ENCODE measurements at places on chromosomes 7 and 10.

DNA sequence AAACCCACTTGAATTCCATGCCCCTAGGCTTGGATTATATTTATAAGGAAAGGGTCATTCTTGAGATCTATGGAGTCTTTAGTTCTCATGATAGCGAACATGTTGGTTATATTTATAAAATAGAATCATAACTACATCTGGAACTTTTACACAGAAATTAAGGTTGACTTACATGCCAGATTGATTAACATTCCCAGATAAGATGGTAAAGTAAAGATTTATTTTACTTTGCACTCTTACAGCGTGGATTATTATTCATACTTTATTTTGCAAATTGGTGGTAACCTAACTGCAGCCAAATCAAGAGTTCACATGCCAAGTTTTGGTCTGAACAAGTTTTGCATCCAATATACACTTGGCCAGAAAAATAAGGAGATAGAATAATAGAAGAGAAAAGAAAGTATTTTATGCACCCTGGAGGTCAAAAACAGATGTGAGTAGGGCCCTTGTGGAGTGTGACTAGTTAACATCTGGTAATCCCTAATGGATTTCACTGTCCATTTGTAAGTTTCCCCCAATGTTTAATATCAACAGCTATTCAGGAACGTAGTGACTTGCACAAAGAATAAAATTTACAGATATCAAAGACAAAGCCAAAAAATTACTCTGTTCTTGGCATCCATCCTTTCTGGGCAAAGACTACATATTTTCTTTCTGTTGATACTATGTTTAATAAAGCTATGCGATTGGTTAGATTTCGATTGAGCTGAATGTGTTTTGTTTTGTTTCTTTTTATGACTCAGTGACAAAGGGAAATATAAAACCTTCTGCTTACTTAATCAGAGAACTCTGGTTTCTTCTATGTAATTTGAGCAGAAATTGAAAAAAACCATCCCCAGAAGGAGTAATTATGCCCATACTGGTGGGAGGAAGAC lies 10.1 kb upstream of the TMEM26 start:
- no peak for DNase-seq

- no peak for DNase-seq
These were observed 60.2 kb downstream of the PRKAG2 start for GRCh38 chr7:151816562-151817314.

GRCh38 chr10:119005362-119006043 lies 24.0 kb upstream of the NANOS1 start:
- DNase-seq: no peak

GRCh38 chr7:5218564-5219360 lies 28.7 kb downstream of the WIPI2 start:
- DNase-seq: no peak

DNA sequence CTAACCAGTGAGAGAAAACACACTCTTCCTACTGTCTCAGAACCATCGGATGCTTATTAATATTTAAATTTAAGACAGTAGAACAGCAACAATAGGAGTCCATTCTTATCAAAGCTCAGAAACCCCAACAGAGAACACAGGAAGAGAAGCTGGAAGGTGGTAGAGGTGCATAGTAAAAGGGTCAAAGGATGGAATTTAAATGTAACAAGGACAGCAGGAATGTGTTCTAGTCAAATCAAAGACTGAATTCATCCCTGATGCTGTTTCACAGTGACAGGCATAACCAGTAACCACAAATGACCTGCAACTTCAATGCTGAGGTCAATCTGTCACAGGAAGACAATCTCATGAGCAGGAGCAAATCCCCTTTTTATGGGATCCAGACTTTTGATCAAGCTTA lies 1259.7 kb downstream of the XPNPEP1 start:
- DNase-seq: no peak

- no peak for DNase-seq
These were observed 12.9 kb downstream of the UBE2H start for GRCh38 chr7:129939881-129940280.

- no peak for DNase-seq
These were observed 674.3 kb upstream of the PHF14 start for GRCh38 chr7:10299384-10299783.

DNA sequence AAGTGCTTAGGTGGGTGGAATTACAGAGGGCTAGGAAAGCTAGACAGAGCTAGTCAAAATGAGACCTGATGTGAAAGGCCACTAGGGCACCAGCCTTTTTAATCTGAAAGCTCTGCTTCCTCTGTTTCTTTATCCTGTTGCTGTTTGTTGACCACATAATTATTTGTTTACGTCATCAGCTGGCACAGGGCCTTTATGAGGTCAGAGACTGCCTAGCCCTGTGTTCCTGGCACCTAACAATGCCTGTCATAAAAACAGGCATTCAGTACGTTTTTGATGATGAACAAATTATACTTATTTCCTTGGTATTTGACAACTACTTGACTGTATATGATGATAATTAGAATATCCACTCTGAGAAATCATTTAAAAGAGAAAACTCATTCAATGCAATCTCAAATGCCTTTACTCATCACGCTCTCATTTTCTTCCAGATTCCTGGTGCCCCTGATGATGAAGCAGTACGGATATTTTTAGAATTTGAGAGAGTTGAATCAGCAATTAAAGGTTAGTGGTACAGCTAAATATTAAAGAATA lies 26.0 kb downstream of the RBM17 start:
- no peak for DNase-seq

DNA sequence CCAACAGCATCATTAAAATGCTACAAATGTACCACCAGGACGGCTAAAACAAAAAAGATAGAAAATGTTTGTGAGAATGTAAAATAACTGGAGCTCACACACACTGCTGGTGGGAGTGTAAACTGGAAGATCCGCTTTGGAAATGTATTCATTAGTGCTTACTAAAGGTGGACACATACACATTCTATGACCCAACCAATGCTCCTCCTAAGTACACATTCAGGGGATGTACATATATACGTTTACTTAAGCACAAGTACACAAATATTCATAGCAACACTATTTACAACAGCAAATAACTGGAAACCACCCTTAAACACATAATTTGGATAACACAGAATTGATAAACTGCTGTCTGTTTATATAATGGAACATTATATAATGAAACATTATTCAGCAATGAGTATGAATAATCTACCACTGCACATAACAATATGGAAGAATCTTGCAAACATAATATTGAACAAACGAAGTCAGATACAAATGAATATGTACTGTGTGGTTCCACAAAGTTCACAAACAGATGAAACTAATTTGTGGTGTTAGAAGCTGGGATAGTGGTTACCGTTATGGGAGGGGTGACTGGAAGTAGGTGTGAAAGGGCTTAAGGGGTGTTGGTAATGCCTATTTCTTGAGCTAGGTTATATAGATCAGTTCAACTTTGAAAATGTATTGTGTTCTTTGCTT lies 52.1 kb downstream of the STRA8 start:
- no peak for DNase-seq

DNA sequence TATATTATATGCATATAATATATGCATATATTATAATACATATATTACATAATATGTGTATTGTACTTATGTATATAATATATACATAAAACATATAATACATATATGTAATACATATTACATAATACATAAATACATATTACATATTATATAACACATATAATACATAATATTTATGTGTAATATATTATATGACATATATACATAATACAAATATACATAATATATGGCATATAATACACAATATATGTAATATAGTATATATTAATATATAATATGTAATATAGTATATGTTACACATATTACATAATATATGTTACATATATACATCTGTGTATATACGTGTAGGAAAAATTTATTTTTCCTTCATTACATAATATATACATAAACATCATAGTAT lies 63.4 kb downstream of the SGMS1 start:
- no peak for DNase-seq

- no peak for DNase-seq
These were observed 523.1 kb downstream of the LRMDA start for GRCh38 chr10:75954486-75954885.

DNA sequence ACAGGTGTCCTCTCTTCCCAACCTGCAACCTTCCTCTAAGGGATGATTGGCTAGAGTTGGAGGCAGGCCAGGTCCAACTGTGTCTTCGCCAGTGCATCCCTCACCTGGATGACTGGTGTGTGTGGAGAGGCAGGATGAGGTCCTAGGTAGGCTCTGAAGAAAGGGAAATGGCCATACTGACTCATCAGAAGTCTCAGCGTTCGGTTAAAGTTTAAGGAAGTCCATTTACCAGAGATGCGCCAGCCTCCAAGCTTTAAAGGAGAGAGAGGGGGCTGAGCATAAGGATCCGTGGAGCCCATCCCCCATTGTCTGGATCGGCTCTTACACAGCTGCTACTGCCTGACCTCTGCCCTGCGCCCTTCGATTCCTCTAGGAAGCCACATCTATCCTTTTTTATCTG lies 4.4 kb downstream of the KEL start:
- no peak for DNase-seq

- no peak for DNase-seq
These were observed 92.7 kb downstream of the FAM53B start for GRCh38 chr10:124651402-124651891.

DNA sequence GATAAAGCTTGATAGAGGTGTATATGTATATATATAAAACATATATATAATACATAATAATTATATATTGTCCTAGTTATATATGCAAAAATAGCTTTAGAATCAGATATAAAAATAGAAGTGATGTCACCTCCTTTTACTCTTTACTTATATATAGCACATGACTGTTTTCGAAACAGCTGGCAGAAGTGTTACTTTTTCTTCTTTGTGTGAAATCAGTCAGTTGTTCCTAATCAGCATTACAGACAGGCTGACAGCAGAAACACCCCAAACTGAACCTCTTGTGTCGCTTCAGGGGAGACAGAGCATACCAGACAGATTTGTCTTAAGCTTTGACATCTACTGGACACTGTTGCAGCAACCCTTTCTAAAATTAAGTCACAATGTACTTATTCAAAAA lies 684.9 kb upstream of the CELF2 start:
- no peak for DNase-seq

- DNase-seq: no peak
These were observed 995.4 kb upstream of the LRRN3 start for GRCh38 chr7:110095372-110096052.

GRCh38 chr10:105700218-105700617 lies 1059.1 kb downstream of the SORCS3 start:
- no peak for DNase-seq

GRCh38 chr10:60423920-60424319 lies 34.2 kb upstream of the ANK3 start:
- DNase-seq: no peak

DNA sequence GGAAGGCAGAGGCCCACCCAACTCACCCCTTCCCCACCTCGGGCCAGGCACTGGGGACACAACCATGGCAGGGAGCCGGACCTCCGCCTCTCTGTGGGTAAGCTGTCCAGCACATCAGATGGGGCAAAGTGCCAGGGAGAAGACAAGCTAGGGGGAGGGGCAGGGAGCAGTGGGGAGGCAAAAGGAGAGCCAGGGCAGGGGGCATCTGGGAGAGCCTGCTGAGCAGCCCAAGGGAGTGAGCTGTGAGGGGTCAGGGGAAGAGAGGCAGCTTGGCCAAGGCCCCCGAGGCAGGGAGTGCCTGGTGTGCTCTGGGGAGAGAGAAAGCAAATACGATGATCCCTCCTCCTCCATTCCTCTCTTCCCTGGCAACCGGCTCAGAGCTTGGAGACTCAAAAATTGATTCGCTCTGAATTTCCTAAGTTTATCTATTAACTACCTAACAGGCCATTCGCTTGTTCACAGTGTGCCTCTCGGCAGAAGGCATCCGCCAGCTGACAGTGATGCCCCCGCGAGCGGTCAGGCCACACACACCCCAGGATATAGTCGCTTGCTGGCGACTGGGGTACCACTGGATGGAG lies 4.5 kb downstream of the CAMK2B start:
- no peak for DNase-seq

GRCh38 chr7:2962865-2963264 lies 80.8 kb downstream of the CARD11 start:
- no peak for DNase-seq

DNA sequence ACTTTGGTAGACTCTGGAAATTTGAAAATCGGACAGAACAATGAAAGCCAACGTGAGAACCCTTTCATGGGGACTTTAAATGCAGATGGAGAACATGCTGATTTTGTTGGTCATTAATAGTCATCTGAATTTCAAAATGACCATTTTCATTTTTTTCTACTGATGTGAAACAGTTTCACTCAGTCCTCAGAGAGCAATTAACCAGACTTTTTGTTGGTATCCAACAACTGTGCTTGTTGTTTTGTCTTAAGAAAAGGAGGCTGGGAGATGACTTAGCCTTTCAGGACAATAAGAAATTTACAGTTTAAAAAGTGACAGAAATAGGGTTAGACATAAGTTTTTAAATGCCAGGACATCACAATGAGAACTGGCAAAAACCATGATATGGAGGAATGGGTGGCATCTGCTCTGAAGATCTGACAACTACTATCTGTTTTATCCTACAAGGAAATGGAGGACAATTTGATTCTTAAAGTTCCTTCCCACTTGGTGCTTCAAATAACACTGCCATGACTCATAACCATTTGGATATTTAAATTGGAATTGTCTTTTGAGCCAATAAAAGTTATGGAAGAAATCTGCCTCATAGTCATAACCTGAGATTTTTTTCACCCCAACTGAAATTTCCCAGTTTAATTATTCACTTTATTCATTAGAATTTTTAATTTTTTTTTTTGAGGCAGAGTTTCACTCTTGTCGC lies 87.2 kb upstream of the HPS1 start:
- no peak for DNase-seq

- no peak for DNase-seq
These were observed 203.8 kb downstream of the ZMYND11 start for GRCh38 chr10:339038-339391.

DNA sequence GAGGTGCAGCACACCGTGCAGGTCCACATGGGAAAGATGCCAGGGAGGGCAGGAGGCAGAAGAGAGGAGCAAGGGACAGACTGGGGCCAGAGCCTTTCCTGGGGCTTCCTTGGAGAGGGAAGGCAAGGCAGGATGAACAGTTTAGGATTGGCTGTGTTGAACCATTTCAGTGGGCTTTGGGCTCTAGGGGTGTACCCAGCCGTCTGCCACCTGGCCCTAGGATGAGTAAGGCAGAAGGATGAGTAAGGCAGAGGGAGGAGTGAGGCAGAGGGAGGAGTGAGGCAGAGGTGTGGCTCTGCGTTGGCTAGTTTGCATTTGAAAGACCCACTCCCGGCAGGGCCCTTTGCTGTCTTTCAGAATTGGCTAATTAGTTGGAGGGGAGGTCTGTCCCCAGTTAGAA lies 31.5 kb upstream of the PRF1 start:
- DNase-seq: no peak

DNA sequence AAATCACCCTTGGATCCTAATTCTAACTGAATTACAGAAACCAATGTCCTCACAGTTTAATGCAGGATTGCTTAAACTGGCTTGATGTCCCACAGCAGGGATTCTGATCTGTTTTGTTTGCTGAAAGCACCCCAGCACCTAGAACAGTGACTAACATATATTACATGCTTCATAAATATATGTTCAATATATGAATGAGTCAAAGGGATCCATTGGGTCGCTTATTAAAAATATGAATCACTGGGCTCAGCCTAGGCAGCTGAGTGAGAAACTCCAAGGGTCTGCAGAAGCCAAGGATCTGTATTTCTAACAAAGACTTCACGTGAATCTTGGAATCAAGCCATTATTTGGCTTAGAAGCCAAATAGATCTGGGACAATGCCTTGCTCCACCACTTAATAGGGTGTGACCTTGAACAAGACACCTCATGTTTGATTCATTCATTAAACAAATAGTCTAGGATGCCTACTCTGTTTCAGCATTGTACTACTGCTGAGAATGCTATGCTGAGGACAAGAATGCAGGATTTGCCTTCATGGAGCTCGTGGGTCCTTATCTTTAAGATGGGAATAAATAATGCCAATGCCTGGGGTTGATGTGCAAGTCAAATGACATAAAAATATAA lies 103.4 kb upstream of the DLX6 start:
- DNase-seq: no peak

- DNase-seq: no peak
These were observed 137.6 kb upstream of the SAMD8 start for GRCh38 chr10:74973741-74974392.

All from substantia nigra (tissue), 51 donors.